ENCODE measurements at places on chromosomes 12 and 14. TPM values are rescaled to one million over a fixed set of nuclear protein-coding genes. Genes with fewer than 3 reads are reported as not detected.
A peak's percentile ranks its signal among the peaks of the same experiment; 100 is the strongest.

The CPNE6 gene
- not detected for total RNA-seq

DNA sequence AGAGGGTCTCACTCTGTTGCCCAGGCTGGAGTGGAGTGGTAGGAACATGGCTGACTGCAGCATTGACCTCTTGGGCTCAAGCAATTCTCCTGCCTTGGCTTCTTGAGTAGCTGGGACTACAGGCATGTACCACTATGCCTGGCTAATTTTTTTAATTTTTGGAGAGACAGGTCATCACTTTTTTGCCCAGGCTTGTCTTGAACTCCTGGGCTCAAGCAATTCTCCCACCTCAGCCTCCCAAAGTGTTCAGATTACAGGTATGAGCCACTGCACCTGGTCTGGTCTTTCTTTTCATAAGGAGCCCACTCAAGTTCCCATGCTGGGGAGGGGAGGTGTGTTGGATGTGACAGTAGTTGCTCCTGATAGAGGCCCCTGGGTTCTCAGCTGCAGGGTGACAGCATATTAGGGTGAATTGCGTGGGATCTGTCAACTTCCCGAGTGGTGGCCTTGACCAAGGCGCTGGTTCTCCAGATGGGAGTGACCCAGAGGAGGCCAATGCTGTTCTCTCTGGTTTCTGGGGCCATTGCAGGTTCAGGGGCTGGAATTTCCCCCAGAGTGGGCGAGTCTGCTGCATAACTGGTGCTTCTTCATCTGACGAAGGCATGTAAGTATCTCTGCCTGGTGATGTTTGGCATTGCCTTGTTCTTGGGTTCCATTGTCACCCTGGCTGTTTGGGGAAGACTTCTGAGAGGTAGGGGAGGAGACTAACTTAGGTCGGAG, 52.4 kb upstream of the ESRRB start:
- no peak for DNase-seq

- DNase-seq = peak; percentile 5
Observed at GRCh38 chr12:86914721-86915120, 658.5 kb upstream of the MGAT4C start.

The CLEC4D gene
- total RNA-seq = not detected

DNA sequence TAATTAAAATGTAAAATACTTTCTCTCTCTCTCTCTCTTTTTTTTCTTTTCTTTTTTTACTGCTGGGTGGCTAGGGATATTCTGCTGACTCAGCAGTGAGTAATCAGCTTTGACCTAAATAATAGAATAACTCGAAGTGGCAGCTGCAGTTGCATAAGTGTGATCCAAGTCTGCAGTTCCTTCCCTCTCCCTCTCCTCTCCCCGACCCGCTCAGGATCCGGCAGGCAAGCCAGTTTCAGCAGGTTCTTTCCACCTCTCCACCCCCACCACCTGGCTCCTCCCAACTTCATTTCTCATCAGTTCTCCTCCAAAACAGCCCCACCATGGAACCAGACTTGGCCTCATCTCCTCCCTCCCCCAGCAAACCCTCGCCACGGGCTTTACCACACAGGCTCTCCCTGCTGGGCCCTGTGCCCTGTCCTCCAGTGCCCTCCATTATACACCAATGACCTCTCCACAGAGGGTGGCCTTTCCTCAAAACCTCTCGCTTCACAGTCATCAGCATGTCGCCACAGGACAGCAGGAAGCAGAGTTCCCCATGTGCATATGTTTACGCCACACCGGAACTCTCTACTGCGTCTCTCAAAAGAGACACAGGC, 22.4 kb downstream of the SLC7A8 start:
- DNase-seq = peak; percentile 73

The ARHGAP9 gene
- 0.51 TPM for total RNA-seq

The CDCA3 gene
- total RNA-seq = 107 TPM

The NUAK1 gene
- total RNA-seq = 30.1 TPM

GRCh38 chr12:19307451-19307850, 131.8 kb upstream of the AEBP2 start:
- no peak for DNase-seq

The GUCY2C gene
- not detected for total RNA-seq

GRCh38 chr12:97335115-97335514, 127.5 kb upstream of the RMST start:
- DNase-seq = no peak

GRCh38 chr12:59014885-59015284, 94.6 kb upstream of the LRIG3 start:
- no peak for DNase-seq

The CEBPE gene
- not detected for total RNA-seq

The ZNF385A gene
- 0.34 TPM for total RNA-seq

DNA sequence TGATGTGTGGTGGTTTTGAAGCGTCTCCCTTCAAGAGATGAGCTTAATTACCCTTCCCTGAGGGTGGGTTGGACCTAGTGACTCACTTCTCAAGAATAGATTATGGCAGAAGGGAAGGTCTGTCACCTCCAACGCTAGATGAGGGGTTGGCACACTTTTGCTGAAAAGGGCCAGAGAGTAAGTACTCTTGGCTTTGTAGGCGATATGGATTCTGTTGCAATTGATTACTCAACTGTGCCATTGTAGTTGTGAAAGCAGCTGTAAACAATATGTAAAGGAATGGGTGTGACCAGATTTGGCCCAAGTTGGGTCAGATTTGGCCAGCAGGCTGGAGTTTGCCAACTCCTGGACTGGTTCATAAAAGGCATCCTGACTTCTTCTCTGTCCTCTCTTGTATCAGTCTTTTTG, 53.3 kb downstream of the SMIM41 start:
- no peak for DNase-seq

- no peak for DNase-seq
Observed at GRCh38 chr14:101008631-101009336, 105.3 kb upstream of the RTL1 start.

- no peak for DNase-seq
Observed at GRCh38 chr14:60153991-60154390, 11.2 kb downstream of the DHRS7 start.

- no peak for DNase-seq
Observed at GRCh38 chr14:101879529-101880336, 84.6 kb upstream of the DYNC1H1 start.

GRCh38 chr12:47388712-47389111, 309.0 kb upstream of the AMIGO2 start:
- no peak for DNase-seq

DNA sequence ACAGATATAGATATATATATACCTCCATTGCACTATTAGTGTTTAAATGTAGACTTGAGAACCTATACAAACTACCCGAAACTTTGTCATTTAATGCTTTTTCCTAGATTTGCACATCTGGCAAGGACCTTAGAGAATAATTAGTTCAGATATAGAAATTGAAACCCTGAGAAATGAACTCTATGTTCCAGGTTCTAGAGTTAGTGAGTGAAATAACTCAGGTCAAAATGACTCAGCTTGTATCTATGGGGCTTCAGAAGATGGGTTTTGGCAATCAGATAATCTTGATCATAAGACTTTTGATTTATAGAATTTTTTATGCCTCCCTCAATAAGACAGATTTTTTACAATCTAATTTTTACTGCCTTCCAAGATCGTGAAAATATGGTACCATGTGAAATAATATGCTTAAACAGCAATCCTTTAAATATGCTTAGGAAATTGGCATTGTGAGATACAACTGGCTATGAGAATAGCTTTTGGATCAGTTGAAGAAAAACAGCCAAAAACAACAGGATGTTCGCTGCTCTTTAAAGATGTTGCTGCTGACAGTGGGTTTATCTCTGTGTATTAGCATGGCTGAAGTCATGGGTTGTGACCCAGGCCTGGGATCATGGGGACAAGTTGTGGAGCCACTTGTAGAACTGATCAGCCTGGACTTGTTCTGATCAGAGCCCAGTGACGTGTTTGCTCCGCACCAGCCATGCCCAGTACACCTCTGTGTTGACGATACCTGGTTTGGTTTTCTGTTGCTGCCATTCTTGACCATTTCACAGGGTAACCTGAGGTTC, 63.6 kb downstream of the TTLL5 start:
- no peak for DNase-seq

DNA sequence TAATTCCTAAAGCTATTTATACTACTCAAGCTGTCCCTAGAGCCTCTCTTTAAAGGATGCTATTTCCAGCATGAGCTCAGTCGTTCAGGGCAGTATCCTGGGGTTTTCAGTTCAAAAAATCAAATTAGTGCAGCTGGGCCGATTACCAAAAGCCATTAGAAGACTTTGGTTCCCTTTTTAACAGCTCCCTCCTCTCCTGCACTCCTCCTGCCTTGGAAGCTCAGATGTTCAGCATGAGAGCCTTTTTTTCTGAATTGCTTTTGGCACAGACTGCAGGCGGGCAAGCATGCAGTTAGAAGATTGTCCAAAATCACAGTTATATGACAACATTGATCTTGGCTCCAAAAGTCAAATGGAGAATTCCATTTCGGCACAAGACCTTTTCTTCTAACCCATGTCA, 179.6 kb downstream of the SLC35F4 start:
- no peak for DNase-seq

- DNase-seq = no peak
Observed at GRCh38 chr14:71187633-71188356, 280.5 kb downstream of the PCNX1 start.

- DNase-seq = peak; percentile 93
Observed at GRCh38 chr12:94560431-94561221, 89.7 kb downstream of the TMCC3 start.

DNA sequence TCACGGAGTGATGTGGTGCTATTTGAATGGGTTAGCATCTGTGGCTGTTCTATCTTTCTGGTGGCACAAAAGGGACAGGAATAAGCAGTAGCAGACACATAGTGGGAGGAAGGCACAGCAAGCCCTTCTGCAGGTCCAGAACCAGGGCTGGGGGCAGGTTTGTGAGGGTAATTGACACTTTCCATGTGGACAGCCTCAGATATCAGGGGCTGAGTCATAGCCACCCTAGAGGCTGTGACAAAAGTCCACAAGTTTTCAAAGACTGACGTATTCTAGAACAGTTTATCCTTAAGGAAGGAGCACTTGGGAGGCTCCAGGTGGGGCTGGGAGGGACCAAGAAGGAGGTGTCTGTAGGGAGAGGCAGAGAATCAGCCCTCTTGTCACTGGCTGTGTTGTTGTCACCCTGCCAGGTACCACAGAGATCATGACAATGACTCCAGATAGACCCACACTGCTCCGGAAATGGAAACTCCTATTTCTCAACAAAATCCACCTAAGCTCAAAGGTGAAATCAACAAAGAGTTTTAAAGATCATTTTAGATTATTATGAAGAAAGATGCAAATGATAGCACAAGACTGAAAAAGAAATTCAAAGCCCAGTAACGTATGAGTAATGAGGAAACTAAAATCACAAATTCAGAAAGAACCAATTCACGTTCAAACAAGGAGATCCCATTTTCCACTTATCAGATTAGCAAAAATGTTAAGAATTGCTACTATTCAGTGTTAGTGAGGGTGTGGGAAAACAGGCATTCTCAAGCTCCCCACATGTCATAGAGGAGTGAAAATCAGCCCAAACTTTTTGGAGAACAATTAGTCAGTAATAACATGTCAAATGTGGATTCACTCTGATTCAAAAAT, 48.3 kb downstream of the NFKBIA start:
- peak; percentile 46 for DNase-seq

GRCh38 chr12:103312742-103313354, 182.9 kb downstream of the C12orf42 start:
- no peak for DNase-seq

The LRCOL1 gene
- total RNA-seq = not detected

DNA sequence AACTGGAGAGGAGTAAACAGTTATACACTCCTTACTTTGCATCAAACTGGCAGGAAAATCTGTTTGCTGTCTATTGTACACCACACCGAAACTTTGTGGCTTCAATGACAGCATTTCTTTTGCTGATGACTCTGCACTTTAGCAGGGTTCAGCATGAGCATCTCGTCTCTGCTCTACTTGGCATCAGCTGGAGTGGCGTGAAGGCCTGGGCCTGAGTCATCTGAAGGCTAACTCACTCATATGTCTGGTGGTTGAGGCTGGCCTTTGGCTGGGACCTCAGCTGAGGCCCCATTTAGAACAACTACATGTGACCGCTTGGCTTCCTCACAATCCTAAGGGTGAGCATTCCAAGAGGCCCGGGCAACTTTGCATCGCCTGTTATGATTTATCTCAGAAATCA, 28.7 kb upstream of the REP15 start:
- peak; percentile 23 for DNase-seq

The SLC17A8 gene
- total RNA-seq = not detected

The SPIC gene
- not detected for total RNA-seq

The GYS2 gene
- not detected for total RNA-seq

The ASCL4 gene
- total RNA-seq = not detected

The TSPAN31 gene
- total RNA-seq = 13.5 TPM

The KERA gene
- not detected for total RNA-seq

DNA sequence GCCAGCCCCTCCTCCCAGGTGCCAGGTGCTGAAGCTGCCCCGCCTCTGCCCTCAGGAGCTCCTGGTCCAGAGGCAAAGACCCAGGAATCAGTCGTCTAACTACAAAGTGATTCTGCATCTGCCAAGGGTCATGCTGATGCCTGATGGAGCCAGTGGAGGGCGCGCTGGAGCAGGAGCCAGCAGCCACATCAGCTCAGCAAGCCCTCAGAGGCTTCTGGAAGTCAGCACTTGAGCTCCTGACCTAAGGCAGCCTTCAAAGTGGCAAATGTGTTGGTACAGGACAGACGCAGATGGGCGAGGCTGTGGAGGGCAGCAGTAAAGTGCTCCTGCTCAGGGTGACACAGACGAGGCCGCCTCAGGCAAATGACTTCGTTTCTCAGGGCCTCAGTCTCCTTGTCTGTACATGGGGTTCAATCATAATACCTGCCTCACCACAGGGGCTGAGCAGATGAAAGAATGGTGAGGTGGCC, 10.9 kb downstream of the C12orf43 start:
- DNase-seq = peak; percentile 71

GRCh38 chr14:104442107-104442551, 137.4 kb upstream of the C14orf180 start:
- no peak for DNase-seq

DNA sequence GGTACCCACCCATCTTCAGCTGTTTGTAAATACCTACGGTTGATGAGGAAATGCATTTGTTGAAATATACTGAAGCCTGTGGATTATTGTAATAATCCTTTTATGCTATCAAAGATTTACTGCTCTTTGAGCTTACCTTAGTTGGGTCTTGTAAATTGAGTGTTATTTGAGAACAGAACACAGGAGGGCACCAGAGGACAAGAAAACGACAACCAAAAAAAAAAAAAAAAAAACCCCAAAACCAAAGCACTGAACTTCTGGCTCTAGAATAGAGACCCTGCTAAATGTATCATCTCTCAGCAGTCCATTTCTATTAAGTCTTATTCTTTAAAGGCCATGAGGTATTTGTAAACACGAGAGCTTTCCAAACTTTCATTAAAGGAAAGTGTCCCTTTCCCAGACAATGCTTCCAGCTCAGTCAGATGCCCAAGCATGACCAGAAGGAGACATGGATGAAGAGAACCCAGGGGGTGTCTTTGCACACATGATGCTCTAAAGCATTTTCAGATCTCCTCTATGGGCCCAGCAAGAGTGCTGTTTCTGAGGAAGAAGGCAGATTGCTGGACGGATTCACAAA, 763.9 kb downstream of the NRXN3 start:
- DNase-seq = no peak

The CNTN1 gene
- total RNA-seq = 0.06 TPM

GRCh38 chr12:52341066-52341580, 19.9 kb upstream of the KRT83 start:
- DNase-seq = no peak

- DNase-seq = peak; percentile 97
Observed at GRCh38 chr14:100629696-100630095, 42.5 kb upstream of the BEGAIN start.
